ENCODE measurements at places on chromosomes 3 and 15.

DNA sequence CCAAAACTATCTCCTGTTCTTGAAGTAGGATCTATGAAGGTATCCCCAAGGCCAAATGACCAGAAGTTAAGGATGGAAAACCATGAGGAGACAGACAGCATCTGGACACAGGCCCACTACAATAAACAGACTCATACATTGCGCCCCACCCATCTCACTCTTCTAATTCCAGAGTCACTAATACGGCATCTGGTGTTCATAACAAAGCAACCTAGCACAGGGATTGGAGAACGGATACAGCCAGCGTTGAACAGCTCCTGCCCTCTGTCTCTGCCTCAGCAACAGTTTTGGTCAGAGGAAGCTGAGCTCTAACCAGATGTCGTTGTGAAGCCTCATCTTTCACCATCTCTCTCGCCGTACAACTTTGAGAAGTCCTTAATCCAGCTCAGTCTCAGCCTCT is 44.5 kb upstream of the CCDC80 start:
- DNase-seq, result peak; percentile 30

- DNase-seq, result no peak
Observed at GRCh38 chr15:68894208-68894607, 36.1 kb upstream of the SPESP1 start.

DNA sequence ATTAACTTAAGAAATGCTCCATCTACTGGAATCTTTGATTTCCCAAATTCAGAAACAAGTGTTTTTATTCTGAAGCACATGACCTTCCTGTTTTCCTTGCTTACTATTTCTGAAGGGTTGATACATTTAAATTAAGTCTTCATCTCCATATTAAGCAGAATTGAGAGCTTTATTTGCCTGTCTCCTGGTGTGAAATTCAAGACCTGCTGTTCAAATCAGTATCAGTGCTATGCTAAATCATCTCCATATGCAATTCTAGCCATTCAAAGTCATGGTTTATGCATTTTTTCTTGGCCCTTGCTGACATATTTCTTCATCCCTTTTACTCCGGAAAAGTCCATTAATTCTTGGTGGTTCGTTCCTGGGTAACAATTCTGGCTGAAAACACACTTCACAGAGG is 195.4 kb downstream of the ATP8B4 start:
- DNase-seq, result no peak

DNA sequence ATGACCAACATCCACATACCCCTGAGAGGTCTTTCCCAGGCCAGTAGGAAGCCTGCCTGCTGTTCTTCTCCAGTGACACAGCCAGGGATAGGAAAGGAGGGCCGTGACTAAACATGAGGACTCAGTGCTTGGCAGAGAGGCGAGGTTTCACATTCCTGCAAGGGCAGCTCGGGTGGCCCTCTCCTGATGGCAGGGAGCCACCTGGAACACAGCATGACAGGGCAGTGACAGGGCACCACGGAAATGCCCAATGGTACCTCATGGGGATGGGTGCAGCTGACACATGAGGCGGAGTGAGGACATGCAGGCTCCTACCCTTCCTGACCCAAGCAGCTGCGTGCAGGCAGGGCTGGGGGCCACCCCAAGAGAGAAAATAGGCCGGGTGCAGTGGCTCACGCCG is 7.4 kb upstream of the TGM5 start:
- no peak for DNase-seq

- DNase-seq, result no peak
Observed at GRCh38 chr3:139024968-139025367, 4.2 kb upstream of the PRR23B start.

GRCh38 chr15:46502667-46503066 is 867.8 kb downstream of the SQOR start:
- DNase-seq, result peak; percentile 18

Measured in fibroblast of pulmonary artery (primary cell).